ENCODE measurements at places on chromosomes 16 and 17. TPM values are rescaled to one million over a fixed set of nuclear protein-coding genes. Genes with fewer than 3 reads are reported as not detected.

GRCh38 chr17:39486242-39486641, 25.0 kb downstream of the CDK12 start:
- H3K27me3 ChIP-seq: no peaks in the 10 kb centered on the region
- no peak overlapping the region for H3K4me3 ChIP-seq
- H3K27ac ChIP-seq: peak overlapping the region; percentile 36
- no peaks in the 10 kb centered on the region for H3K36me3 ChIP-seq

GRCh38 chr16:85393674-85394451, 219.3 kb upstream of the GSE1 start:
- H3K27ac ChIP-seq: peak overlapping the region; percentile 80
- no peak overlapping the region for H3K4me3 ChIP-seq
- H3K4me1 ChIP-seq: peaks cover 58% of the 10 kb centered on the region
- peak; percentile 87 for DNase-seq
- no peaks in the 10 kb centered on the region for H3K27me3 ChIP-seq
- H3K36me3 ChIP-seq: no peaks in the 10 kb centered on the region

The KRT40 gene
- 0.33 TPM for total RNA-seq

DNA sequence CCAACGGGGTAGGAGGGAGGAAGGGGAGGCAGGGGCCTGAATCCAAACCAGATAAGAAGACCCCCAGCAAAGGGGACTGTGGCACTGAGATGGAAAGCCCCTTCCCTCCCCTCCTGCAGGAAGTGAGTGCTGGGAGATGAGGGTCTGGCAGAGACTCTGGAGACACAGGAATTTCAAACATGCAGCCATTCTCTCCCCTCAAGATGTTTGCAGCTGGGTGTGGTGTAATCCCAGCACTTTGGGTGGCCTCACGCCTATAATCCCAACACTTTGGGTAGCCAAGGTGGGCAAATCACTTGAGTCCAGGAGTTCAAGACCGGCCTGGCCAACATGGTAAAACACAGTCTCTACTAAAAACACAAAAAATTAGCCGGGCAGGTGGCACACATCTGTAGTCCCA, 33.9 kb upstream of the FAAP100 start:
- H3K27ac ChIP-seq: no peak overlapping the region
- no peak for DNase-seq
- peaks cover 3% of the 10 kb centered on the region for H3K4me1 ChIP-seq
- H3K27me3 ChIP-seq: no peaks in the 10 kb centered on the region
- no peaks in the 10 kb centered on the region for H3K36me3 ChIP-seq
- H3K4me3 ChIP-seq: no peak overlapping the region

The SLC35G3 gene
- not detected for total RNA-seq

- no peaks in the 10 kb centered on the region for H3K27me3 ChIP-seq
- H3K4me3 ChIP-seq: no peak overlapping the region
- H3K4me1 ChIP-seq: no peaks in the 10 kb centered on the region
- H3K27ac ChIP-seq: no peak overlapping the region
- H3K36me3 ChIP-seq: no peaks in the 10 kb centered on the region
- no peak for DNase-seq
Measured at GRCh38 chr16:72480911-72481310, 309.0 kb upstream of the PMFBP1 start.

- no peak overlapping the region for H3K4me3 ChIP-seq
- no peak overlapping the region for H3K27ac ChIP-seq
- DNase-seq: no peak
- no peaks in the 10 kb centered on the region for H3K4me1 ChIP-seq
- no peaks in the 10 kb centered on the region for H3K27me3 ChIP-seq
- no peaks in the 10 kb centered on the region for H3K36me3 ChIP-seq
Measured at GRCh38 chr16:3564130-3564888, 12.9 kb downstream of the NLRC3 start.

The IRF8 gene
- 7.2 TPM for total RNA-seq

- no peaks in the 10 kb centered on the region for H3K4me1 ChIP-seq
- H3K27me3 ChIP-seq: peaks cover 8% of the 10 kb centered on the region
- H3K4me3 ChIP-seq: peak within 1 kb of the TSS; percentile 59
- H3K27ac ChIP-seq: peak within 1 kb of the TSS; percentile 63
Measured at GRCh38 chr16:19167710-19168370, at the start of gene SYT17. Gene SYT17, plus strand, starts transcription at chr16:19168240. Its CDS starts 407 bp downstream, at chr16:19168647.

- H3K4me3 ChIP-seq: no peak overlapping the region
- no peaks in the 10 kb centered on the region for H3K36me3 ChIP-seq
- H3K27me3 ChIP-seq: no peaks in the 10 kb centered on the region
- H3K27ac ChIP-seq: no peak overlapping the region
Measured at GRCh38 chr16:80695020-80695419, 109.4 kb downstream of the CDYL2 start.

The RBL2 gene
- total RNA-seq: 47.5 TPM

- H3K27me3 ChIP-seq: no peaks in the 10 kb centered on the region
- H3K36me3 ChIP-seq: no peaks in the 10 kb centered on the region
- no peak overlapping the region for H3K27ac ChIP-seq
- no peak for DNase-seq
Measured at GRCh38 chr17:29073520-29073919, 30.6 kb downstream of the PIPOX start.

GRCh38 chr17:12242345-12242954, 221.8 kb downstream of the MAP2K4 start:
- H3K27me3 ChIP-seq: no peaks in the 10 kb centered on the region
- H3K4me1 ChIP-seq: no peaks in the 10 kb centered on the region
- H3K36me3 ChIP-seq: no peaks in the 10 kb centered on the region
- H3K4me3 ChIP-seq: no peak overlapping the region
- H3K27ac ChIP-seq: no peak overlapping the region

The NEURL4 gene
- total RNA-seq: 9.6 TPM

- H3K4me3 ChIP-seq: no peak overlapping the region
- DNase-seq: no peak
- no peaks in the 10 kb centered on the region for H3K27me3 ChIP-seq
- H3K4me1 ChIP-seq: no peaks in the 10 kb centered on the region
Measured at GRCh38 chr17:22703204-22703603, 1010.9 kb downstream of the KCNJ18 start.

The CCL4 gene
- total RNA-seq: 1.8 TPM

DNA sequence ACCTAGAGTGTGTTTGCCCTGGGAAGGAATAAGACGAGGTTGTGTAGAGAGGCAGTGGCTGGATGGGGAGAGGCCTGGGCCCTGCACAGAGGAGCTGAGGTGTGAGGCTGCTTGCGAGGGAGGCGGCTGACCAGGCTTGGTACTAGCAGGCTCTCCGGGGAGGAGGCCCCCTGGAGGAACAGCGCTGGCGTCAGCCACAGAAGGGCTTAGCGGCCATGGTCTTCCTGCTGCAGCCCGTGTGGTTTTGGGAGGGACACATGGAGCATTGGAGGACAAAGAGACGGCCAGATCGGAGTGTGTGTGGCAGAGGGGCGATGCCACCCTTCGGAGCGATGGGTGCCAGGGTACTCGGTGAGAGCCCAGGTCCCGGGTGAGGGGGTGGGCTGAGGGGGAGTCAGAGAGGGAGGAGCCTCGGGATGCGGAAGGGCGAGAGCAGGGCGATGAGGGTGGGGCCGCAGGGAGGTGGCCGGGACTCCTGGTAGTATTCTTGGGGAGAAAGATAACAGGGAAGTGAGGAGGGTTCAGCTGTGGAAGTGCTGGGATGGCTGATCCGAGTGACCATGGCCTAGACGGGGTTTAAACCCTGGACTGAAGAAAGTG, 8.3 kb downstream of the BANP start:
- H3K4me3 ChIP-seq: no peak overlapping the region
- no peak overlapping the region for H3K27ac ChIP-seq
- H3K4me1 ChIP-seq: peaks cover 19% of the 10 kb centered on the region
- no peak for DNase-seq
- H3K36me3 ChIP-seq: no peaks in the 10 kb centered on the region
- H3K27me3 ChIP-seq: no peaks in the 10 kb centered on the region

- no peak overlapping the region for H3K27ac ChIP-seq
- no peak overlapping the region for H3K4me3 ChIP-seq
- H3K36me3 ChIP-seq: no peaks in the 10 kb centered on the region
- DNase-seq: no peak
- H3K27me3 ChIP-seq: no peaks in the 10 kb centered on the region
Measured at GRCh38 chr17:34305606-34306005, 13.6 kb upstream of the CCL8 start.

- H3K36me3 ChIP-seq: no peaks in the 10 kb centered on the region
- DNase-seq: no peak
- H3K4me3 ChIP-seq: no peak overlapping the region
- no peaks in the 10 kb centered on the region for H3K27me3 ChIP-seq
Measured at GRCh38 chr16:72985148-72985941, 62.6 kb downstream of the ZFHX3 start.

DNA sequence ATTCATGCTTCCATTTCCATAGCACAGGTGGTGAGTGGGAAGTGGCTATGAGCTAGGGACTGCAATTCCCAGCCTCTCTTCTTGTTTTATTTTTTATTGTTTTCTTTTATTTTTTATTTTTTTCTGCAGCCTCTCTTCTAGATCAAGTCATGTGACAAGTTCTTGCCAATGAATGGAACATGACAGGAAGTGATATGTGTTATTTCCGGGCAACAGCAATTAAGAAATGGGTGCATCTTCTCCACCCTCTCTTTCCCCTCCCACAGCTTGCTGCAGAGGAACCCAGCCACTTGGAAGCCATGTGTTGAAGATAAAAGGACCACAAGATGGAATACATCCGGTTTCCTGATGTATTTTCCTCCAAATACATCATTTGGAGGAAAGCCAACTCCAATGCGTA, 23.6 kb downstream of the IRX5 start:
- H3K4me3 ChIP-seq: no peak overlapping the region
- H3K4me1 ChIP-seq: no peaks in the 10 kb centered on the region
- H3K27ac ChIP-seq: no peak overlapping the region
- no peaks in the 10 kb centered on the region for H3K36me3 ChIP-seq

The CSF3 gene
- 0.12 TPM for total RNA-seq

GRCh38 chr16:67101311-67102082, 8.2 kb upstream of the PHAF1 start:
- no peaks in the 10 kb centered on the region for H3K36me3 ChIP-seq
- H3K27me3 ChIP-seq: no peaks in the 10 kb centered on the region
- no peak overlapping the region for H3K27ac ChIP-seq
- H3K4me3 ChIP-seq: no peak overlapping the region

The CDK5R1 gene
- 1.1 TPM for total RNA-seq
